ENCODE measurements at places on chromosomes 2 and 18. TPM values are rescaled to one million over a fixed set of nuclear protein-coding genes. Genes with fewer than 3 reads are reported as not detected.

Gene CTNNA2
- not detected for total RNA-seq

Gene RFTN2
- total RNA-seq, result not detected

Gene SALL3
- total RNA-seq, result not detected

Gene SERPINB13
- not detected for total RNA-seq

Gene LOXHD1
- total RNA-seq, result 0.05 TPM

All from activated naive CD4-positive, alpha-beta T cell treated with anti-CD3 and anti-CD28 coated beads for 36 hours (primary cell).